MG63 (cell line): ENCODE measurements at places on chromosomes 5 and 9.

DNA sequence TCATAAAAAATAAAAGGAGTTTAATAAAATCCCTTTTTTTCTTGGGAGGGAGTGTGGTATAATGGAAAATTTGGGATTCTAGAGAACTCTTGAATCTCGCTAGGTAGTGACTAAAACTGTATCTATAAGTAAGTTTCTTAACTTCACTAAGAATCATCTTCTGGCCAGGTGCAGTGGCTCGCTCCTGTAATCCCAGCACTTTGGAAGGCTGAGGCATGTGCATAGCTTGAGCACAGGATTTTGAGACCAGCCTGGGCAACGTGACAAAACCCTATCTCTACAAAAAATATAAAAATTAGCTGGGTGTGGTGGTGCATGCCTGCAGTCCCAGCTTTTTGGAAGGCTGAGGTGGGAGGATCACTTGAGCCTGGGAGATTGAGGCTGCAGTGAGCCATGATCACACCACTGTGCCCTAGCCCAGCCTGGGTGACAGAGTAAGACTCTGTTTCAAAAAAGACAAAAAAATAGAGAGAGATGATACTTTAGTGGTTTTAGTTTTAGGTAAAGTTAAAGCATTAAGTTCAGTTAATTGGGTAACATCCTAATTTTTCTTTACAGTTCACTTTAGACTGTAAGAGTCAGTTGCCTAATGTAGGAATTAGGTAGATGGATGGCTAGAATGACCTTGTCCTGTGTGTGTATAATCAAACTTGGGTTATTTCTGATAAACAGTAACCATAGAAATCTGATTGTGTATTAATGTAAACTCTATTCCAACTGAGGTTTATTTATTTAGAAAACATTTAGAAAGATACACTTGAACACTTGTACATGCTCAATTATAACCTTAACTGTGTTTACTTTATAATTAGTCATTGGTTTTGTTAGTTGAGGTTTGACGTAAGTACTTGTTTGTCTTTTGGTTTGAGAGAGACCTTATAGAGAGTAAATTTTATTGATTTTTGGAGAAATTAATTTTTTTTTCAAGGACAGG is 17.8 kb downstream of the UNC13B start:
- DNase-seq = no peak

GRCh38 chr5:23528677-23529076 is 21.3 kb downstream of the PRDM9 start:
- DNase-seq = no peak

GRCh38 chr5:1995491-1995890 is 112.8 kb upstream of the IRX4 start:
- no peak for DNase-seq

- DNase-seq = no peak
Observed at GRCh38 chr9:134187110-134187531, 22.8 kb upstream of the RNU6ATAC start.

DNA sequence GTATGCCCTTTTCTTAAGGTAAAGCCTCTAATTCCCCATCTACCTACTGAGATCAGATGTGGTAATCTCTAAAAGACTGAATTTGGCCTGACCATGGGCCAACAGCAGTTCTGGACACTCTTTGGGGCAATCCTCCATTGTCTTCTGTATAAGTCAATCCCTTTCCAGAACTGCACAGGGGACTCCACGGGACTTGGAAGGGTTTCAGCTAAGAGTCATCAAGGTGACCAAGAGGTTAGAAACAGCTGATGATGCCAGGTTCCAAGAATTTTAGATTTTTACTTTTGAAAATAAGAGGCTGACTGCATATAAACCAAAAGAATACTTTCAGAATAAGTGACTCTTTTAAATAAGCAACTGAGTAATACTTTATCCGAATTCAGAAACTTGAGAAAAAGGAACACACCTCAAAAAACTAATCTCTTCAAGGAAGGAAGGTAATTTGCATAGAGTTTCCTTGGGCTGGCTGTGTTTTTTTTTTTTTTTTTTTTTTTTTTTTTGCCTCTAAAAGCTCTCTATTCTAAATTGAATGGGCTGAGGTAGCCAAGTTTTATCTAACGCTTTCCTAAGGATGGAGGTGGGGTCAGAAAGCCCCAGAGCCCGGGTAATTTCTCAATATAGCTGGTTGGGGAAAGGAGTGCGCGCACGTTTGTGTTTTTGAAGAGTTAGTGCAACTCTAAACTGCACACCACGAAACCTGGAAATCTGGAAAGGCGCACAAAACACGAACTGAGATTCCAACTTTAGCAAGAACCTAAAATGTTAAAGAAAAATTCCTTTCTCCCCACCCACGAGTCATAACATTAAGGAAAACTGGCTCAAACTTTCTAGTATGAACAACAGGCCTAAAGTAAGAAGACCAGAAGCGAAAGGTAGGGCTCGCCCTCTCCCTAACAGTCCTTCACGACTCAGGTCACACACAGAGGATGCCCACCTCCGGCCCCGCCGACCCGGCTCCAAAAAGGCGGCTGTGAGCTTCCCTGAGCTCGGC is 1.3 kb downstream of the VCP start:
- no peak for DNase-seq

DNA sequence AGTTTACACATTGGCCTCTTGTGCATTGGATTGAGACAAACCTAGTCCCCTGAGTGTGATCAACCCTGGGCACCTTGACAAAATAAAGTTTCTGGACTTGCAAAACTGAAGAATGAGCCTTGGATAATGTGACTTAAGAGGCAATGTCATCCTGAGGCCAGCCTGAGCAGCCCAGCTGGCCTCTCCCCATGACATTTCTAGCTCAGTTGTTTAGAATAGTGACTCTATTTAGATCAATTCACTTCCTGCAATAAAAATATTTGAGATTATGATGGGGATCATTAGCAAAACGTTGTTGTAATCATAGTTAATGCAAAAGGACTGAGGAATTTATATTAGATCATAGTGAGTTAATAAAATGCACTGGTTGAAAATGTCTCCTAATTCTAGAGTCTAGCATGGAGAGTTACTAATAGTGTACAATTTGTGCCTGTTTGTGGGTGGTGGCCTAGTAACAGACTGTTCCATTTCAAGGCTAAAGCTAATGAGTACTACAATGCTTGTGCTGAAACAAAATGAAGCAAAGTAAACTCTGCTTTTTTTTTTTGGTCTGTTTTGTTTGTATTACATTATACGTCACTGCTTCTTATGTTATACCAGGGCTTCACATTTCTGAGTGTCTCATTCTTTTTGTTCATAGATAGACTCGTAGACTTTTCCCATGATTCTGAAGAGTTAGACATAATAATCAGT is 10.9 kb upstream of the RHOBTB3 start:
- no peak for DNase-seq

DNA sequence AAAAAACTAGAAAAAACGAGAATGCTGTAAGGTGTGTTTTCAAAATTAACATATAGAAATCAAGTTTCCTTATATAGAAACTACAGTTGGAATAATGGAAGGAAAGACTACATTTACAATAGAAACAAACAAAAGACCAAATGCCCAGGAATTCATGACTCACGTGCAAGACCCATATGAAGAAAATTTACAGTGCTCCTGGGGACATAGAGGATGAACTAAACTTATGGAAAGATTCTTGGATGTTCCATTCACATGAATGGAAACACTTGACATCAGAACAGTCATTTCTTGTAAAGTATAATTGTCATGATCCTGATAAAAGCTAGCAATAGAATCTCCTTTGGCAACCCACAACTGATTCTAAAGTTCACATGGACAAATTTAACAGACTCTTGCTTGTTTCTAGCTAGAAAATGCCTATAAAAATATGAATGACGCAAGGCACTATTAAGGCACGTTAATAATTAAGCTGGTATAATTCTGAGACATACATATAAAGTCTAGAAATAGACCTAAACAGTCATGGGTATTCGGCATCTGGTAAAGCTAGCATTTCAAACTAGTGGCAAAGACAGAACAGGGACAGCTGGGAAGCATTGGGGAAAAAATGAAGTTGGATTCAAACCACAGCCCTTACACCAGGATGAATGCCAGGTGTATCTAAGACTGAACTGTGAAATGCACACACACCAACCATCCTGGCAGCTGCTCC is 5.1 kb upstream of the ZFP62 start:
- DNase-seq = no peak

DNA sequence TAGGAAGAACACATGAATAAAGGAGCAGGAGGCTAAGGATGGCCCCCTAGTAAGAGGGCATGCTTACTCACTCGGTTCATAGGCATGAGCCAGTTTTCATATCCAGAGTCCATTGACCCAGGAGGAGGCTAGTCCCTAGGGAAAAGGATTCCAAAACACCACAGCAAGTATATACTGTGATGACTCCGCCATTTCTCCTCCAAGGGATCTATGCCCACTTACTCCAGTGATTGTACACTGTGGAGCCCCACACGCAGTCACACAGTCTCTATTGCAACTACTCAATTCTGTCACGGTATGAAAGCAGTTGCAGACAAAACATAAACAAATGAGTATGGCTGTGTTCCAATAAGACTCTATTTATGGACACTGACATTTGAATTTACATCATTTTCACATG is 117.7 kb upstream of the ALDH1B1 start:
- DNase-seq = peak; percentile 1

GRCh38 chr9:38185647-38186403 is 116.8 kb upstream of the SHB start:
- DNase-seq = no peak

GRCh38 chr9:116589392-116590354 is 97.4 kb upstream of the TRIM32 start:
- no peak for DNase-seq

GRCh38 chr9:96502539-96503373 is 52.8 kb downstream of the HABP4 start:
- DNase-seq = no peak

GRCh38 chr5:43561356-43561755 is 4.5 kb upstream of the PAIP1 start:
- no peak for DNase-seq

GRCh38 chr9:8723195-8723594 is 923.6 kb upstream of the DMAC1 start:
- no peak for DNase-seq

DNA sequence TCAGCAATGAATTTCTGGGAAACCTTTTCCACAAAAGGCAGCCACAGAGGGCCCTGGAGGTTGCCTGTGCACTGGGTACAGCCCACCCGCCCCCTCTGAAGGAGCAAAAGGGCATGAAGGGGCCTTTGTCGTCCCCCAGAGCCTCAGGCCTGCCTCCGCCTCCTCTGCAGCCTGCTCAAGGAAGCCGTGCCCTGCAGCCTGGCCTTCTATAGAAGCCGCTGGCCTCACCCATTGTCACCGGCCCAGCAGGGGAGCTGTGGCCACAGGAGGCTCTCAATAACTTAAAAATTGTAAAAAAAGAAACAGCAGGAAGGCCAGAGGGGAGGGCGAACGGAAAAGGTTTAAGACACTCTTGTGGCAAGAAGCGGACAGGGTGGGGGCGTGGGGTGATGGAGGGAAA is 213.3 kb downstream of the IRX2 start:
- DNase-seq = no peak

- peak; percentile 82 for DNase-seq
Observed at GRCh38 chr5:67301285-67301903, 104.8 kb upstream of the CD180 start.

GRCh38 chr5:36392818-36393217 is 91.1 kb upstream of the RANBP3L start:
- peak; percentile 58 for DNase-seq

DNA sequence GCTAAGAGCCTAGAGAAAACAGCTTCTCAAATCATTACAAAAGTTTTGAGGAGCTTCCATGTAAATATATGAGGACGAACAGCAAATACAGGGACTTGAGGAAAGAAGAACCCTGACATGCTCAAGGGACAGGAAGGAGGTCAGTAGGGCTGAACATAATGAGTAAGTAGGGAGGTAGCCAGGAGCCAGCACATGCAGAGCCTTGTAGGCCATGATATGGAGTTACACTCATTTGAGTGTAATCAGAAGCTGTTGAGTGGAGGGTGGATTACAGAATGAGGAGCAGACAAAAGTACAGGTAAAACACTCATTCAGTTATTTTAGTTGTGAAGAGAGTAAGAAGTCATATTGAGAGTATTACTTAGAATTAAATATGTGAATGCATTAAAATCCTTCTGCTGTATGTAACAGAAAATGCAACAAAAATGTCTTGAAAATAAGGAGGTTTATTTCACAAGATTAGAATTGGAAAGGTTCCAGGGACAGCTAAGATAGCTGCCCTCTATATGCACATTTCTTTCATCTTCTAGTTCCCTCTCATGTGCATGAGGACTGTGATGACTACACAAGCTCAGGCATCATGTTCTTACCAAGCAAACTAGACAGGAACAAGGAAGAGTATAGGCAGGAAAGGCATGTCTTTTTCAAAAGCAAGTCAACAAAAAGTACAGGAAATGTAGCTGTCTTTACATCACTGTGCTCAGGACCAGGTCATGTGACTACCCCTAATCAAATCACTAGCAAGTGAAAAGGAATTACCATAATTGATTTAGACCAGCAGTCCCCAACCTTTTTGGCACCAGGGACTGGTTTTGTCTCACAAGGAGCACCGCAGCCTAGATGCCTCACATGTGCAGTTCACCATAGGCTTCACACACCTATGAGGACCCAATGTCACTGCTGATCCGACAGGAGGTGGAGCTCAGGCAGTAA is 87.2 kb downstream of the TMEM232 start:
- no peak for DNase-seq

- DNase-seq = peak; percentile 68
Observed at GRCh38 chr9:80028501-80028900, 456.7 kb downstream of the TLE4 start.

DNA sequence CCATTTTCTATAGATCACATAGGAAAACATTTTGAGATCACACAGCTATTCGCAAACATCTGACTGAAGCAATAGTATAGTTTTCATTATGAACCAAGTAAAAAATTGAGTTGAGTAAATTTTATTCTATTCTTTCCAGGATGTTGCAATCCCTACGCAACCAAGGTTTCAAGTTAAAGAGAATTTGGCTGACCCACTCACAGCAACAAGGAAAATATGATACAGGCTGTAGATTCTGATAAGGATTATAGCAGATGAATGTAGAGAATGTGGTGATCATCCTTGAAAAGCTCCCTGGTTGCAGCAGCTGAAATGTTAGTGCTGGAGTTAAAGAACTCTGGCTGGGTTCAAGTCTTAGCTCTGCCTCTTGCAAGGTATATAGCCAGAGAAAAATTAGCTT is 4.7 kb downstream of the ABCA1 start:
- no peak for DNase-seq

DNA sequence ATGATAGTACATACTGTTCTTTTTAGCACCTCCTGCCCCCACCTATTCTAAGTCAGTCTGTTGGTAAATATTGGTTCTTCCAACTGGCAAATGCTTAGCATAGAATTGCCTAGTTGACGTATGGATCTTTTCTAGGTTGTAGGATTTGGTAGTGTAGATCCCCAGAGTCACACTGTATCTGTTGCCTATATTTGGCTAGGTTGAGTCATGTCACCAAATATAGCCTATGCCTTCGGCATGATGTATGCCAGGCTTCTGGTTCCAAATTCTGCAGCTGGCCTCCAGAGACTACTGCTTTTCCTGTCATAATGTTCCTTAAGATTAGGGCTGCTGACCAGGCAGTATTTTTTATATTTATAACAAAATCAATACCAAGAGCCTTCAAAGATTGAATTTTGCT is 38.2 kb downstream of the CPEB4 start:
- DNase-seq = peak; percentile 56
